ENCODE measurements at places on chromosomes 13 and 19.

GRCh38 chr13:33316890-33317289 is 31.3 kb upstream of the STARD13 start:
- DNase-seq: no peak

DNA sequence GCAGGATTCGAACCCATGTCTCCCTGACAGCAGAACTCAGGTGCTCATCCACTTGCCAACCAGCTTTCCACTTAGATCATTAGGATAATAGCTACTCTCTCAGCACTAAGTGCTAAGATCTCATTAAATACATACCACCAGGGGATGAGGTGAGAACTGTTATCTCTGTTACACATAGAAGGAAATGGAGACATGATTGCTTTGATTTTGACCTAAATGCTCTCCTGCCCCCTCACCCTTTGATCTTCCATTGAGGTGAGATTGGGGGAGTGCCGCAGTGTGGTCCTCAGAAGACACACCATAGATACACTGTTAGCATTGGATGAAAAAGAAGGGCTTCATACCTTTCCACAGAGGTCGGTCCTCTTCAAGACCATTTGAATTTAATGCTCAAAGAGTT is 38.9 kb upstream of the NPAS1 start:
- DNase-seq: no peak

GRCh38 chr13:75369981-75370380 is 112.0 kb downstream of the TBC1D4 start:
- DNase-seq: no peak

- DNase-seq: no peak
These were observed 231.8 kb downstream of the FGF9 start for GRCh38 chr13:21902709-21903098.

DNA sequence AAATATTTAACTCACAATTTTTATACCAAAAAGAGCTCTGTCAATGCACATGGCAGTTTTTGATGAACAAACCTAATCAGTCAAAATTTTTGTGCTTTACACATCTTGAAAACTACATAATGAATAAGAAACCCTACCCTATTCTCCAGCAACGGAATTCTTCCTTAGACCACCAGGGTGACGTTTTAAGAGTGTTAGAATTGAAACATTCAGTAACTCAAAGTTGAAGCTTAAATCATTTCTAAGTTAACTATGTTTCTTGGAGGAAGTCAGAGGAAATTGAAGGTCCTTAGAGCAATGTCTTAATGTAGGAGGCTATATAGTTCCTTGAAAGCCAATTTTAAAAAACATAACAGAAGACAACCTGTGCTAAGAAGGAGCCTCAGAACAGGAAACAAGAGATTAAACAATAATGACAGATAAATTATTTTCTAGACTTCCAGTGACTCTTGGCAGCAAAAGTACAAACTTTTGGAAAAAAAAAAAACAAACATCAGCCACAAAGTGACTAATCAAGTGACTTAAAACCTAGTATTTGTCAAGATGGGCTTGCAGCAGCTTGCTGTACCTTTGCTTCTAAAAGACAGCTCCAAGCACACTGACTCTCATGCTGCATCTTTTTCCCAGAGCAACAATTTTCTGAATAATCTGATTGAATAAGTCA is 6.2 kb downstream of the SPRY2 start:
- no peak for DNase-seq

- no peak for DNase-seq
These were observed 8.1 kb downstream of the CHST8 start for GRCh38 chr19:33629826-33630375.
